Kidney (tissue), 22 donors: ENCODE measurements at places on chromosomes 1 and 21.

DNA sequence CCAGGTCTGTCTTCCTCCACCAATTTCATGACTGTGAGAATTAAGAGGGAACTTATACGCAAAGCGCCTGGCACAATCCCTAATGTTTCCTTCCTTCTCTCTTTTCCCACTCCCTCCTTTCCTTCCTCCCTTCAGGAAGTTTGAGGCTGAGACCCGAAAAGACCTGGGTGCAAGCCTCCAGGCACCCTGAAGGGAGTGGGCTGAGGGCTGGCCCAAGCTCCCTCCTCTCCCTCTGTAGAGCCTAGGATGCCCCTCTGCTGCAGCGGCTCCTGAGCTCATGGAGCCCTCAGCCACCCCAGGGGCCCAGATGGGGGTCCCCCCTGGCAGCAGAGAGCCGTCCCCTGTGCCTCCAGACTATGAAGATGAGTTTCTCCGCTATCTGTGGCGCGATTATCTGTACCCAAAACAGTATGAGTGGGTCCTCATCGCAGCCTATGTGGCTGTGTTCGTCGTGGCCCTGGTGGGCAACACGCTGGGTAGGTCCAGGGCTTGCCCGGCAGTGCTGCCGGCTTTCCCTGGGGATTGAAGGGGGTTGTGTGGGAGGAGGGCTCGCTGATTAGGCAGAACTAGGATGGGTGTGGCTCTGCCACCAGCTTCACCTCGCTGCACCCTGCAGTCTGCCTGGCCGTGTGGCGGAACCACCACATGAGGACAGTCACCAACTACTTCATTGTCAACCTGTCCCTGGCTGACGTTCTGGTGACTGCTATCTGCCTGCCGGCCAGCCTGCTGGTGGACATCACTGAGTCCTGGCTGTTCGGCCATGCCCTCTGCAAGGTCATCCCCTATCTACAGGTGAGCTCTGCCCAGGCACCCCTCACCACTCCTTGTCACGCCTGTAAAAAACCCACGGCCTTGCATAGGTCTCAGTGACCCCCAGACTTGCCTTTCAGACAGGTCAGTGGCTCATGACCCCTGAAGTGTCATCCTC is 1.7 kb downstream of the HCRTR1 start:
- no peak for DNase-seq

DNA sequence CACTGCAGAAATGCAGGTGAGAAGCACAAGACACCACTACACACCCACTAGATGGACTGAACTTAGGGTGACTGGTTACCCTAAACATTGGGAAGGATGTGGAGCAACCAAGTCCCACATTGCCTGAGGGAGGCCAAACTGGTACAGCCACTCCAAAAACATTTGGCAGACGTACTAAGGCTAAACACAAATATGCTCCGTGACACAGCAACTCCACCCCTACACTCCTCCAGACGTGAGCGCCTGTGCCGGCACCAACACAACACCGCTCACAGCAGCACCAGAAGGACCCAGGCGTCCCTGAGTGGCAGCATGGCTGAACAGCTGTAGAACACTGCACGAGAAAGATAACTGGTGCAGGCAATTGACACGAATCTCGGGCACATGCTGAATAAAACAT is 14.7 kb downstream of the PTTG1IP start:
- DNase-seq: peak; percentile 44

DNA sequence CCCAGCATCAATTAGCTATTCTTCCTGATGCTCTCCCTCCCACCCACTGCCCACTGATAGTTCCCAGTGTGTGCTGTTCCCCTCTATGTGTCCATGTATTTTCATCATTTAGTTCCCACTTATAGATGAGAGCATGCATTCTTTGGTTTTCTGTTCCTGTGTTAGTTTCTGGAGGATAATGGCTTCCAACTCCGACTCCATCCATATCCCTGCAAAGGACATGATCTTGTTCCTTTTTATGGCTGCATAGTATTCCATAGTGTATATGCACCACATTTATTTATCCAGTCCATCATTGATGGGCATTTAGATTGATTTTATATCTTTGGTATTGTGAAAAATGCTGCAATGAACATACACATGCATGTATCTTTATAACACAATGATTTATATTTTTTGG is 30.2 kb downstream of the DISC1 start:
- DNase-seq: no peak

DNA sequence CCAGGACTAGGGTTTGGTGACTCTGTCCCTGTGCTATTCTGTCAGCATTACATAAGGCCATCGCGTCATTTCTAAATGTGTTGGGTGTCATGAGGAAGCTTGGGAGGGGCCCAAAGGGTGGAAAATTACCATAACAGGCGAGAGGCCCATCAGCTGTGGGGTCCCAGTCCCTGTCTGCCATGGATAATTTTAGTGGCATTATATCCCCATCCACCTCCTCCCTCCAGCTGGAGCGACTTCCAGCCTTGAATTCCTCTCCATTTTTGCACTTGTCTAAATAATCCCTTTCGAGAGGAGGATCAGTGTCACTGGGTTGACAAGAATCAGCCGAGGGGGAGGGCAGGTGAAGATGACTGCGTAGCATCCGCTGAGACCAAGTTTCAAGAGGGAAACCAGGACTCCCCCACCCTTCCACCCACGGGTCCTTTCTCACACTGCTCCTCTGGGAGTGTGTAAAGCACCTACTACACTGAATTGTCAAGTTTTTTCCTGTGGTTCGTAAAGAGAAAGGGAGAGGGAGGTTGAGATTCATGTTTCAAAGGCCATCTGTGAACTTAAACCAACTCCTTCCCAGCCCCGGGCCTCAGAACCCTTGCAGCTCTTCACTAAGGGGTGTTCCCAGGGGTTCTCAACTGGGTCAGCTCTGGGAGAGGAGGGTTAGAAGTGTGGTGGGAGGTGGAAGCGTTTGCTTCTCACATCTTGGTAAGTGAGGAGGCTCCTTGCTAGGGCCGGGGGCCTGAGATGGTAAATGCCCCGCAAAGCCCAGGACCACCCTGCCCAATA is 29.2 kb downstream of the VASH2 start:
- DNase-seq: peak; percentile 56

DNA sequence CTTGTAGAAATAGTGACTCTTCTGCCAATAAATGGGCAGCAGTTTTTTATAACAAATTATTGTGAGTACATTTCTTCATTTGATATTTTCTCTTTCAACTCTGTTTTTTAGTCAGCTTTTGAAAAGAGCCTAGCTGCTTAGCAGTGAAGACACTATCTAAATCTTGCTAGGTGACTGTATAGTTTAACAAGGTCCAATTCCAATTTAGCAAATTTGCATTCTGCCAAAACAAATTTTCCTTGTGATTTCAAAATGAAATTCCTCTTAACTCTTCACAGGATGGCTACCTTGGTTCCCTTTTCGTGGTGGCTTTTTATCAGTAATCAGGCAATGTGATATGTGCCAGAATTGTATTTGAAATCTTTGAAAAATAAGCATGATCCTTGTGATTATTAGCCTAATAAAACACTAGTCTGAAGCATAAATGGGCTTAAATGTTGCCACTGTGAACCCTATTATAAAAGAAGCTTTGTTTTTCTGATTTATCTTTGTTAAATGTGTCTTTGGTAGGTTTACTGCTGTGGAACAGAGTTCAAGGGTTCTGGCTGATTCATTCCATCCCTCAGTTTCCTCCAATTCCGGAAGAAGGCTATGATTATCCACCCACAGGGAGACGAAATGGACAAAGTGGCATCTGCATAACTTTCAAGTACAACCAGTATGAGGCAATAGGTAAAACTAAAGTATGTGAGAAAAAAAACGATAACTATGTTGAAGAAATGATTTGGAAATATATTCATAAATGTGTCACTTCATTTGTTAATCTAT is 12.2 kb downstream of the DNASE2B start:
- DNase-seq: no peak

DNA sequence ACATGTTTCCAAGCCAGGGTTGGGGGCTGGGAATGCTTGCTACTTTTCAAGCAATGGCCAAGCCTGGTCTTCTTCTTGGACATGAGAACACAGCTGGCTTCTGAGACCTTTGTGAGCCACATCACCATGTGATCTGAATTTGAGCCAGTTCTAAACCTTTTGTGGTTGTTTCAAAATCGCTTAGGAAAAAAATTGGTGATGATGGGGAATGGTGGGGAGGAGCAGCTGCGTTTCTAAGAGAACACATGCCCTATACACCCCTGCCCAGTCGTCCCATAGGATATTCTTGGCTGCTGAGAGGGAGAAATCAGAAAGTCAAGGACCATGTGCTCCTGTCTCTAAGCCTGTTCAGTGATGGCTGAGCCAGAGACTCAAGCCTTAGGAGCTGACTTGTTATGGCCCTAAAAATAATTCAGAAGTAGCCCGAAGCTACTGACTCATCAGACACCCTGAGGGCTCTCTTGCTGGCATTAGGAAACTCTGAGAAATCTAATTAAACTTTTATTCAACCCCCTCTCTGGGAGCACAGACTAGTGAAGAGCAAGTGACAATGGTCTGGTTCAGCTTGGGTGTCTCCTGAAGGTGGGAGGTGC is 30.5 kb downstream of the CCDC185 start:
- DNase-seq: no peak

DNA sequence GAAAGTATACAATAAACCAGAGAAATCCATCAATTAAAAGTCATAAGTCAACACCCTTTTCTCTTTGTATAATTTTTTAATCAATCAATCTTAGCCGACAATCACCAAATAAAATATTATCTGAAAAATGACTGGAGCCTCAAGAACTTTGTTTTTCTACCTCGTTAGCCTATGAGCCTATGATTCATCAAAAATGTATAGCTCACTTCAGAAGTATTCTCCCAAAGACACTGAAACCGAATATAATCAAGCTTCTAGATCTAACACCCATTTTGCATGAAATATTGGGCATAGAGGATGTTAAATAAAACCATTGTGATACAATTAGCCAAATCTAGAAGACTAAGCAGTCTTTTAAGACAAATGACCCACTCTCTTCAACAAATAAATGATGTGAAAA is 17.8 kb upstream of the RSBN1 start:
- DNase-seq: no peak

DNA sequence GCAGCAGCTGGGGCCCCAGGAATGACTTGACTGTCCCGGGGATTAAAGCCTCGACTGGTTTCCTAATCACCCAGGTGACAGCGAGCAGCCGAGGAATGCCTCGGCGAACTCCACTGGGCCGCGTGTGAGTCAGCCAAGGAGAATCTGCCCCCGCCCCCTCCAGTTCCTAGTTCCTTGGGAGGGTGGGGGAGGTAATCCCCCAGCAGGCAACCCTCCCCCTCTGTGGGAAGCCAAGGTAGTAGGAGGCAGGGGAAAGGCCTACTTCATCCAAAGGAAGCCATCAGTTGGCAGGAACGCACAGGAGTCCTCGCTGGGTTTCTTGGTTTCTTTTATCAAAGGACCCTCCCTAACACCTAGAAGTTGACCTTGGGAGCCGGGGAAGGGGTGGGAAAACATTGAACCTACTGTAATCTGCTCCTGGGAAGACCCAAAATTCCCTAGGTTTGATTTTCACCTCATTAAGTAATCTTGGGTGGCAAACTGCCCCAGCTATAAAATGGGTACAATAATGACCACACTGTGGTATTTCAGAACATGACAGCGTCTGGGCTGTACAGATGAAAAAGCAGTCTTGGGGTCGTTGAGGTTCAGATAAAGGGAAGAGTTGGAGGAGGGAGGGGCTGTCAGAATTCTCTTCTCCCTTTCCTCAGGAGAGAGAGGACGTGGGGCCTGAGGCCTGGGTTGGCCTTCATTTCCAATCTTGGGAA is 1.4 kb downstream of the TENT5B start:
- DNase-seq: peak; percentile 61

- no peak for DNase-seq
Observed at GRCh38 chr1:103160281-103160680, 52.0 kb upstream of the COL11A1 start.

GRCh38 chr1:94926126-94926914 is 590 bp downstream of the CNN3 start:
- peak; percentile 72 for DNase-seq

- no peak for DNase-seq
Observed at GRCh38 chr1:40423264-40423642, 27.0 kb upstream of the ZFP69B start.

DNA sequence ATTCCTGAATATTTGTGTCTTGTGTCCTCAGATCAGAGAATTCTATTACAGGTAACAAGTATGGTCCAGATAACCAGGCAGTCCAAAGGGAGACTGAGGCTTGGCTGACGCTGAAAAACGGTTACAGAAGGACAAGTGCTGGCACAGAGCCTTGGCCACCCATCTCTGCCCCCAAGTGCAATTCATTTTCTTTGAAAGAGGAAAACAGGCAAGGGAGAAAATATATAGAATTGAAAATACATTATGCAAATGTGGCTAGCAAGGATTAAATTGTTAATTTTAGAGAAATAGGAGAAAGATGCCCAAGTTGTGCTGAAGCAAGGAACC is 1.2 kb downstream of the SORT1 start:
- no peak for DNase-seq

GRCh38 chr1:161180639-161181038 is 3.3 kb upstream of the B4GALT3 start:
- DNase-seq: no peak

DNA sequence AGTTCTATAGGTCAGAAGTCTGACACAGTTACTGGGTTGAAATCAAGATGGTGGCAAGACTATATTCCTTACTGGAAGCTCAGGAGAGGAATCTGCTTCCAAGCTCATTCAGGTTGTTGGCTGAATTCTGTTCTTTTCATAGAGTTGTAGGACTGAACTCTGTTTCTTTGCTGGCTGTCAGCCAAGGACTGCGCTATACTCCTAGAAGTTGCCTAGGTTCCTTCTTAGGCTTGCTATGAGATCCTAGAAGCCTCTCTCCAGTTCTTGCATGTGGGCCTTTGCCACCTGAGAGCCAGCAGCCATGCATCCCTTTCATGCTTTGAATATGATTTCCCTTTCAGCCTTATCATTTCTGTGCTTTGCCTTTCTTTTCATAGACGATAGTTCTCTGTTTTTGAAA is 176.4 kb downstream of the RPS6KC1 start:
- no peak for DNase-seq

DNA sequence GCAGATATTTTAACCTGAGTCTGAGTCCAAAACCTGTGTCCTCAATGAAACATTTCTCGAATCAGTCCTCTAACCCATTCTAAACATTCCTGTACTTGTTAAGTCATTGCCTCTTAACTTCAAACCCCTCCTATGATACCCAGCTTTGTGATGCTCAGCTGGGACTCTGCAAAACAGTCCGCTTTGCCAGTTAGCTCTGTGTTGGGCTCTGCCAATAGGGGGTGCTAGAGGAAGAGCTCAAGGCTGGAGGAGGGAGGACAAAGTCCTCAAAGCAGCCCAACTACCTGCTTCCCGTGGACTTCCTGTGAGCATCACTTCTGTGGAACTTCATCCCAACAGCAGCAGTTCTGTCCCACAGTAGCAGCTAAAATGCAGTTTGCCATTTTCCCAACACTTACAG is 38.1 kb upstream of the SYT14 start:
- DNase-seq: no peak

GRCh38 chr1:201222125-201222524 is 31.5 kb downstream of the IGFN1 start:
- peak; percentile 9 for DNase-seq
